Stimulated activated CD8-positive, alpha-beta memory T cell treated with anti-CD3 and anti-CD28 coated beads, Interleukin-15, amount 100 ng/mL, for 48 hours (primary cell): ENCODE measurements at places on chromosomes 3 and 15.

DNA sequence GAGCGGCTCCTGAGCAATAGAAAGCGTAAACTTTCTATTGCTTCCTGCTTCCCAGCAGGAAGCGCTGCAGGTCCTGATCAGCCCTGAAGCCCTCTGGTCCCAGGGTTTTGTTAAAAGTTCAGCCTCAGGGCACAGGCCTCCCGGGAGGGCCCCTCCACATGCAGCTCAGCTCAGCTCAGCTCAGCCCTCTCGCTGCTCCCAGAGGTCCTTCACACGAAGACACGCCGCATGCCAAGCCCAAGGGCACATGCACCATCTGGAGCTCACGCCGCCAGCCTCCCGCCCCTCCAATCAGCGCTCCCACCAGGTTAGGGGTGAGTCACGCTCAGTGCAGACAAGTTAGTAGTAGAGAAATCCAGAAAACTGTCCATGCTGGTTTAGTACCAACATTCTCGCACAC is 12.7 kb downstream of the TKT start:
- no peak for DNase-seq

GRCh38 chr3:116947148-116947547 is 237.6 kb downstream of the TUSC7 start:
- DNase-seq = no peak

- DNase-seq = no peak
Measured at GRCh38 chr15:40055576-40056293, 16.8 kb upstream of the SRP14 start.

- no peak for DNase-seq
Measured at GRCh38 chr3:153976891-153977554, 144.2 kb upstream of the ARHGEF26 start.

- no peak for DNase-seq
Measured at GRCh38 chr3:100024520-100025303, 89.6 kb downstream of the FILIP1L start.

GRCh38 chr3:66583424-66584040 is 82.7 kb upstream of the LRIG1 start:
- DNase-seq = no peak

DNA sequence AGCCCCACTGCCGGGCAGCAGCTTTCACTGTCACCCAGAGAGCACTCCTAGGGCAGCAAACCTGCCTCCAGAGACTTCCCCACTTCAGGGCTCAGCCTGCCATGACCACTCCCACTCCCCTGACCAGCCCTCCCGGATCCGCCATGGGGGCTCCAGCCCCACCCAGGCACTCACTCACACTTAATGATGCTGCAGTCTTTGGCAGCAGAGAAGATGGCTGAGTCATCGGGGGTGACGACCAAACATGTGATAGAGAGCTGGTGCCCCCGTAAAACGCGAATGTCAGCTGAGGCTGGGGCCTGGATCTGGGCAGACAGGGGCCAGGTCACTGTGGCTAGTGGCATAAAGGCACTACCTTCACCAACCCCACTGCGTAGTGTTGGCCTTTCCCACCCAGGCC is 4.7 kb downstream of the RRP9 start:
- no peak for DNase-seq

DNA sequence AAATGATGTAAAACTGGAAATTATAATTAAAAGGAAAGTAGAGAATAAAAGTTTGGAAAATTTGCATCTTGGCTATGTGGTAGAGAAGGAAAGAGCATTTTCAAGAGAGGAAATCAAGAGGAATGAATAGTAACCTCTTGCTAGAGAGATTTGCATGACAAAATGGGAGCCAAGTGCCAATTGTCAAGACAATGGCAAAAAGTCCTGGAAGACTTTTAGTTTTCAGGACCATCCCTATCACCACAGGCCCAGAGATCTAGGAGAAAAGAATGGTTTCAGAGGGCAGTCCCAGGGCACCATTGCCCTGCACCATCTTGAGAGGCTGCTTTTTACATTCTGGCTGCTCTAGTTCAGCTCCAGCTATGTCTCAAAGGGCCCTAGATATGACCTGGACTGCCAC is 1427.6 kb downstream of the ZPLD1 start:
- DNase-seq = no peak

DNA sequence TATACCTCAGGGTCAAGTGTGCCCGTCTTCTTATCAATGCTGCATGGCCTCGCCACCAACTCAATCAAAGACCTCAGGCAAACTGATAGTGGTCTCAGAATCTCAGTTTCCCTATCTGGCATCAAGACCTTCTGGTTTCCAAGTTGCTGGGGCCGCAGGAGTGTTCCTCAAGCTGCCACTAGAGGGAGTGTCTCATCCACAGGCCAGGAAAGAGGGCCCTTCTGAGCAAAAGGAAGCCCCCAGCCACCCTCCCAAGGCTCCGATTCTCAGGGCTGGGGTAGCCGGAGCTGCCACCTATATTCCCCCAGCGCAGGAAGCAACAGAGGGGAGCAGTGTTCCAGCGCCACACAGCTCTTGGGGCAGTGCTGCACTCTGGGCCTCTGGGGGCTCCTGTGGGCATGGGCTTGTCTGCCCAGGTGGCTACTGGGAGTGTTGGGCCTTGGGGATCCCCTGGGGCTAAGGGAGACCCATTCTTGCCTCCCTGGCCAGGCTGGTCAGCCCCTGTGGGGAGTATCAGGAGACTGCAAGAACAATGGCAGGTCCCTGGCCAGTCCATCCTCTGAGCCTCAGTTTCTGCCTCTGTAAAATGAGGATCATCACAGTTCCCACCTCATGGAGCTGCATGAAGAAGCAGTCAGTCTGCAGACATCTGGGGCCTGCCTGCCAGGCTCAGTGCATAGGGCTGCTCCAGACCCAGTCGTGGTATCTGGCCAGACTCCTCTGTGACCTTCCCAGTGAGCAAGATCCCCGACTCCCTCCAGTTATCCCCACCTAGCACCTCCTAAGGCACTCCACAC is 23.4 kb upstream of the SEC13 start:
- DNase-seq = peak; percentile 32

DNA sequence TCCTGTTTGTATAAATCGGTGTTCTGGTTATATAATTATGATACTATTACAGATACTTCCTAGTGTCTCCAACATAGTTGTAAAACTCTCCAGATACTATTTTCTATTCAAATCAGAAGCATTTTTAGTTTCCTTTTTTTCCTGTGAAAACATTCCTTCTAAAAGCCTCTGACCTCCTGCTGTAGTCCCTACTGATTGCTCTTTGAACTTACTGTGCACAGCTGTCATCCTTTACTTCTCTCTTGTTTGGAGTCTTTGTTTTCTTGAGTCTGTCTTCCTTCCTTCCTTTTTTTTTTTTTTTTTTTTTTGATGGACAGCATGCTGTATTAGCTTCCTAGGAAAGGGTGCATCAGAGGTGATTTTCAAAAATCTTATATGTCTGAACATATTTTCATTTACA is 28.9 kb downstream of the NR2C2 start:
- no peak for DNase-seq

GRCh38 chr3:135650309-135650708 is 315.2 kb upstream of the PPP2R3A start:
- no peak for DNase-seq
